GM12864 (cell line): ENCODE measurements at places on chromosomes 5 and 9.

GRCh38 chr5:60674251-60675069, 25.5 kb downstream of the DEPDC1B start:
- DNase-seq = no peak

DNA sequence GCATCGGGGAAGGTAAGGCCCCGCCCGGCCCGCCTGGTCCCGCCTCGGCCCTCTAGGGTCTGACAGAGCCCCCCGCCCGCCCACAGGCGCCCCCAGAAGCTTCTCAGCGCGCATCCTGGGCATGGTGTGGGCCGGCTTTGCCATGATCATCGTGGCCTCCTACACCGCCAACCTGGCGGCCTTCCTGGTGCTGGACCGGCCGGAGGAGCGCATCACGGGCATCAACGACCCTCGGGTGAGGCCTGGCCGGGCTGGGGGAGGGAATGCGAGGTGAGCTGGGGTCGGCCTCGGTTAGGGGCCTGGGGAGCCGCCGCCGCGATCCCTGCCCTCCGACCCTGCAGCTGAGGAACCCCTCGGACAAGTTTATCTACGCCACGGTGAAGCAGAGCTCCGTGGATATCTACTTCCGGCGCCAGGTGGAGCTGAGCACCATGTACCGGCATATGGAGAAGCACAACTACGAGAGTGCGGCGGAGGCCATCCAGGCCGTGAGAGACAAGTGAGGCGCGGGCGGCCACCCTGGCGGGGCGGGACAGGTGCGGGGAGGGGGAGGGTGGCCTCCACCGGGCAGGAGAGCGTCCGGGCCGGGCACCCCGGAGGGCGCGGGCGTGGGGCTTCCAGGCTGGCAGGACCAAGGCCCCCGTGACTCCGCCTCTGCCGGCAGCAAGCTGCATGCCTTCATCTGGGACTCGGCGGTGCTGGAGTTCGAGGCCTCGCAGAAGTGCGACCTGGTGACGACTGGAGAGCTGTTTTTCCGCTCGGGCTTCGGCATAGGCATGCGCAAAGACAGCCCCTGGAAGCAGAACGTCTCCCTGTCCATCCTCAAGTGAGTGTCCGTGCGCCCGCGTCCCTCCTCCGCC, 7.1 kb downstream of the LRRC26 start:
- no peak for DNase-seq

- no peak for DNase-seq
Measured at GRCh38 chr9:86034863-86035734, 64.3 kb downstream of the GOLM1 start.

- no peak for DNase-seq
Measured at GRCh38 chr5:10559871-10560270, 4.0 kb upstream of the ANKRD33B start.

DNA sequence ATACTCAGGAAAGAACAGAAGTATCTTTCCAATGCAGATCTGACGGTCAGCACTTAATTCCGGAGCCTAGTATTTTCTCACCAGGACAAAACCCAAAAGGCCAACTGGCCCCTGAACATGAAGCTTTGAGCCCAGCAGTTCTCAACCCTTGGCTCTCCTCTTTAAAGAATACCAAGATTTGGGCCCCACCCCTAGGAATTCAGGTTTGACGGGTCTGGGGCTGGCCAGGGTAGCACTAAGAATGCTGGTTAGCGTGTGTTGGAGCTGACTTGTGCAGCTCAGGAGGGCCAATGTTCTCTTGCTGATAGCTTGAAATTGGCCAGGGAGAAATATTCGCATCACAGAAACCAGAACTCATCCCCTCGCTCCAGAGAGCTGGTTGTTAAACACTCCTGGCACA, 88.3 kb upstream of the PTCH1 start:
- no peak for DNase-seq

DNA sequence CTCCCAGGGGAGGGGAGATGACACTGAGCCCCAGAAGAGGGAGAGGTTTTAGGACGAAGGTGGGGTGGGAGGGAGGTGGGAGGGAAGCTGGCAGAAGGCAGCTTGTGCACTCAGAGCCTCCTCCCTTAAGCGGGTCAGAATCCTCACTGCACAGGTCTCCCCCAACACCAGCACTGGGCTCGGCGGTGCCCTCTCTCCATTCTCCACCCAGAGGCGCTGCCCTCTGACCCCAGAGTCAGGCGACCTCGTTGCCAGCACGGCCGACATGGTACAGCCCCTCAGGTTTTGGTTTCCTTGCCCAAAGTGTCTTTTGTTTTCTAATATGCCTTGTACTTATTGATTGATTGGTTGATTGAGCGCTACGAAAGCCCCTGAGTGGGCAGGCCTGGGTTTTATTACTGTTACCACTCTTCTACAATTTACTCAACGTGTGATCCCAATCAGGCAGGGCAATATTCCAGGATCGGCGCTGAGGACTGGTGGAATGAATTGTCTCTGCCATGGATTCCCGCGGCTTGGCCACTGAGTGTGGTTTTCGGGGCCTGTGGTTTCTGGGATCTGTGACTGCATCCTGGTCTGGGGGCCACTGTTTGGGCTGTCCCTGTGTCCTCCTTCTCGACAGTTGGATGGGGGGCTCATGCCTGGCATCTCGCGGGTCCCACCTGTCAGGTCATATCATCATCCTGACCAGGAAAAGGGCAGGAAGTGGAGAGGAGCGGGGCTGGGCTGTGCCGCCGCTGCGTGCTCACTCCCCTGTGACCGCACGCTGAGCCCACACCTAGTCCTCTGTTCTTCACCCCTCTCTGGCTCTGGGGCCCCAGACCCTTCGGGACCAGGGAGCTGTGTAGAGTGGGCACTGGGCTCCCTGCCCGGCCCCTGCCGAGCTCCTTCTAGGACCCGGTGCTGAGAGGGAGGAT, 9.6 kb upstream of the FCN2 start:
- DNase-seq = no peak

DNA sequence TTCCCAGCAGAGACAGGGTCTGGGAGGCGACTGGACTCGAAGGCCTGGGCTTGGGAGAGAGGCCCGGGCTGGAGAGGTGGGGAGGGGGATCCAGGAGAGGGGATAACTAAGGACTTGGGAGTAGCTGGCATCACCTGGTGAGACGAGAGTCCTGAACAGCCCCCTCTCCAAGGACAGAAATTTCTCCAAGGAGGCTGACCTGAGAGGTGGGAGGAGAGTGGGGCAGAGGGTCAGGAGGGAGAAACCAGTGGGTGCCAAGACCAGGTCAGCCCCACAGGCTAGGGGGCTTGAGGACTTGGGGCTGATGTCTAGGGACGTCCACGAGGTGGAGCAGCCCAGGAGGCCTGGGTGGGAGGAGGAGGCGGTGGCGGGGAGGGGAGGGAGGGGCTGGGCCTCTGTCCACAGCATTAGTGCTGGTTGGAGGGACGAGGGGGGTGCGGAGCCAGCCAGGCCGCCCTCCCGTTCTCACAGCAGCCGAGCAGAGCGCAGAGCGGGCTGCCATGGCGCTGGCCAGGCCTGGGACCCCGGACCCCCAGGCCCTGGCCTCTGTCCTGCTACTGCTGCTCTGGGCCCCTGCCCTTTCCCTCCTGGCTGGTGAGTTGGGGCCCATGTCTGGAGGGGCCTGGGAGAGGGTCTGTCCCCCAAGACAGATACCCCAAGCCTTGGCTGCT, at the start of gene CRB2:
Gene CRB2, plus strand, starts transcription at position 437 of the 671 bp plus-strand sequence. Its CDS starts 64 bp downstream, at position 501.
- DNase-seq = no peak

GRCh38 chr5:92548346-92548745, 1032.7 kb downstream of the NR2F1-AS1 start:
- no peak for DNase-seq

DNA sequence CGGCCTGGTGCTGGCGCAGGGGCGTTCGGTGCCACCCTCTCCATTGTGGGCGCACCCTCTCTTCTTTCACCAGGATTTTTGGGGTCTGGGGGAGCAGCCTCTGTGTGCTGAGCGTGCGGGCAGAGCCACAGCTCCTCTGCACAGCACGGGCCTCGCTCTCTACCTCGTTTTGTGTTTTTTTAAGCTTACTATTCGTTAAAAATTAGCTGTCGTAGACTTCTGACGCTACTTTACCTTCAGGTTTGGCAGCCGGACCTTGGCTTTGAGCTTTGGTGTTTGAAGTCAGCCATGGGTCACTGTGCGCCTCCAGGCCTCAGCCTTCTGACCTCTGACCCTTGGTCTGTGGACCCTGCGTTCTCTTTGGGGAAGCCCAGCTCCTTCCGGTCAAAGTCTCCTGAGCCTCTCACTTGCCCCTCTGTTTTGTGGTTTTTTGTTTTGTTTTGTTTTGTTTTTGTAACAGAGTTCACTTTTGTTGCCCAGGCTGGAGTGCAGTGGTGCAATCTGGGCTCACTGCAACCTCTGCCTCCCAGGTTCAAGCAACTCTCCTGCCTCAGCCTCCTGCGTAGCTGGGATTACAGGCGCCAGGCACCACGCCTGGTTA, 88.2 kb upstream of the CACNA1B start:
- DNase-seq = no peak

DNA sequence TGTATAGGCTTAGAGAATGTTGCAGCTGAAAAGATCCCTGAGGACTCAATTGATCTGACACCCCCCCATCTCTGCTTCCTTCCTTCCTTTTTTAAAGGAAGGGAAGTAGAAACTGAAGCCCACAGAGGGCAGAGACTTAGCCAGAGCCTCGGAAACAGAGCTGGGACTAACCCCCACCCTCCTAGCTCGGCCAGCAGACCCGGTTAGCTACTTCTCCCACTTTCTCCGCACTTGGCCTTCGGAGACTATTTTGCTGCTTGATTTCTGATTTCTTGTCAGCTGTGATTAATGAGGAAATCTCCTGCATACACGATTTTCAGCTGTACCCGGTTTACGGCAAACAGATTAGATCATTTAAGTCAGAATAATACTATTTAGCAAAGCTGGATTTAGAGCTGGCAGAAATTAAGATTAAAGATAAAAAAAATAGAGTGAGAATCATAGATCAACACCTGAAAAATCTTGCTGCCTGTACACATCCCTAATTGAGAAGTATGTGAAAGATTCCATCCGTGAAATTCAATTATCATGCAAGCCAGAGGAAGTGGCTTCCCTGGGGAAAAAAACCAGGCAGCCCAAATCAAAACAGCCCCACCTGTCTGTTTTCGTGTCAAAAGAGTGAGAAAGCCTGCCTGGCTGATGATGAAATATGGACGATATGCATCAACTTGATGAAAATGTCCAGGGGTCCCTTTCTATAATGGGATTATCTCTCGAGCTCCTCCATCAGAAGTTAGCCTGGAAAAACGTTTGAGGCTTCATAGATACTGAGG, 159.5 kb upstream of the SHB start:
- no peak for DNase-seq

- no peak for DNase-seq
Measured at GRCh38 chr5:33129309-33129708, 311.5 kb upstream of the TARS1 start.

GRCh38 chr9:128550226-128550625, 2.2 kb upstream of the SPTAN1 start:
- DNase-seq = no peak

GRCh38 chr5:103177543-103177942, 57.4 kb downstream of the PPIP5K2 start:
- no peak for DNase-seq

GRCh38 chr5:93280518-93280917, 300.5 kb downstream of the NR2F1-AS1 start:
- no peak for DNase-seq

DNA sequence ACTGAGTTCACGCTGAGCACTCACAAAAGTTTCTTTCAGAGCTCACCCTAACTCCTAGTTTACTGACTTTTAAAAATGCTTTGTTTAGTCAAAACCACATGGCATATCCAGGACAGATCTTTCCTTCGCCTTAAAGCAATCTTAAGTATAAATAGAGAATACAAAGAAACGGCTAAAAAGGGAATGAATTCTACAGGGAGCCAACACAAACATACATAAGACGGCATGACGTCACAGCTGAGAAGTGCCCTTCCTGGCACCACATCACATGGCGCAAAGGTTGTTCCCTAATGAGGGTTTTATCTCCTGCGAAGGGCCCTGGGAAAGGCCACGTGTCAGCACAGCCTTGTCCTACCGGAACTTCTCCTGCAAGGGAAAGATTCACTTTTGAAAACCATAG, 141.3 kb downstream of the IRX1 start:
- DNase-seq = no peak

DNA sequence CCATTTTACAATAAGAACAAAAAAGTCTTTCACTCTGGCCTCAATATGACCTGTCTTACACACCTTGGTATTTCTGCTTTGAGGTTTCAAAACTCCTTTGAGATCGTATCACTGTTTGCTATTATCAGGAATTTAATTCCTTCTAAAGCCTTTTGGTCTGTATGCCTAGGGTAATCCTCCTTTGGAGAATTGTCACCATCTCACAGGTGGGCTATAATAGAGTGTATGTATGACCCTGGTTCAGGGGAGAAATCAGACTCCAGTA, 13.7 kb downstream of the CMYA5 start:
- DNase-seq = no peak

DNA sequence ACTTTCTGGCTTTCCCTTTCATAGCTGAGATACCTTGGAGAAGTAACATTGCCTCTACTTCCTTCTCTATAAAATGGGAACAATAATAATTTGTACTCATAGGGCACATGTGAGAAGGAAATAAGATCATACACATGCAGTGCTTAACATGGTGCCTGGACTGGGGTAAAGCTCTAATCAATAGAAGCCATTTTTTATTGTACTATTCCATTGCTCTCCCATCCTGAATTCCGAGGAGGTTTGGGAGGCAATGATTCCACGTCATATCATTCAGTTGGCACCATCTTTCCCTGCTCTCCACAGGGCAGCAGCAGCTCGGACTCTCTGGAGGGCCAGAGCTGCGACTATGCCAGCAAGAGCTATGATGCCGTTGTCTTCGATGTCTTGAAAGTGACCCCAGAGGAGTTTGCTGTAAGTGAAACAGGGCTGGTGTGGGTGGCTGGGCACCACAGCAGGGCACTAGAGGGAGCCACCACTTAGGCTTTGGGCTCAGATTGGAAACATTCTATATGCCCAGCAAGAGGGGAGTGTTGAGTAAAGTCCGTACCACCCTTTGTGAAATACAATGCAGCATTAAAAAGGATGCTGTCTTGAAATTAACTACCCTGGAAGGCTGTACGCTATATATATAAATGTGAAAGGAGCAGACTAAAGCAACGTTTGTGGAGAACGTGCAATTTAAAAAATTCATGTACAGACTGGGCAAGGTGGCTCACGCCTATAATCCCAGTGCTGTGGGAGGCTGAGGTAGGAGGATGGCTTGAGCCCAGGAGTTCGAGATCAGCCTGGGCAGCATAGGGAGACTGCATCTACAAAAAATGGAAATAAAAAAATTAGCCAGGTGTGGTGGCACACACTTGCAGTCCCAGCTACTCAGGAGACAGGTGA, 51.2 kb downstream of the RALGPS1 start:
- DNase-seq = no peak

DNA sequence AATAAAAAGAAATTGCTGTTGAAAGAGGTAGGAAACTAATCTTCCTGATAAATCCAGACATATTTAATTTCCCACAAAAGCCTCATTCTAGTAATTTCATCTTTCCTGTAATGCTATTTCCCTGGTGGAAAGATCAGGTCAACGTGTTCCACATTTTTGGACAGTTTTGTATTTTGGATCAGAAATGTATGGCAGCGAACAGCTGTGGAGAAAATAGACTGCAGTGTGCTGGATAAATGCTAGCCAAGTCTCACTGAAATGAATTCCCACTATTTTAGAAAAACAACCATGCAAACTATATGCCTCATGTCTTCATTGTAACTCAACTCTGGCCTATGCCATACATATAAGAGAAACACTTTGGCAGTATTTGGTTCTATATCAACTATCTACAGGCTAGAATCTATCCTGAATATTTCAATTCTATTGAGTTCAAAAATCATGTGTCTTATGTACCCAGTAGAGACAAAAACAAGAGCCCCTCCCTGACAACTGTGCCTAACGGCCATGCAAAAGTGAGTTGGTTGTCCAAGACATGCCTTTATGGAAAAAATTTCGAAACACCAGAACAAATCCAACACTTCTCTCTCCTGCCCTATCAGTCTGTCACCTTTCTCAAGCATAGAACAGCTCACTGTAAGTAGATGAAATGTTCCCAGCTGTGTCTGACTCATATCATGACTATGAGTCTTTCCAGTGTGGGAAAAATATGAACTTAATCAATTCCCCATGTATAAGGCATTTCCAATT, 191.3 kb upstream of the NREP start:
- DNase-seq = no peak
